Stimulated activated CD4-positive, alpha-beta T cell treated with anti-CD3 and anti-CD28 coated beads, Interleukin-12 subunit alpha, Interleukin-12 subunit beta, amount 100 ng/mL, for 4 hours (primary cell): ENCODE measurements at places on chromosomes 1 and 21.

DNA sequence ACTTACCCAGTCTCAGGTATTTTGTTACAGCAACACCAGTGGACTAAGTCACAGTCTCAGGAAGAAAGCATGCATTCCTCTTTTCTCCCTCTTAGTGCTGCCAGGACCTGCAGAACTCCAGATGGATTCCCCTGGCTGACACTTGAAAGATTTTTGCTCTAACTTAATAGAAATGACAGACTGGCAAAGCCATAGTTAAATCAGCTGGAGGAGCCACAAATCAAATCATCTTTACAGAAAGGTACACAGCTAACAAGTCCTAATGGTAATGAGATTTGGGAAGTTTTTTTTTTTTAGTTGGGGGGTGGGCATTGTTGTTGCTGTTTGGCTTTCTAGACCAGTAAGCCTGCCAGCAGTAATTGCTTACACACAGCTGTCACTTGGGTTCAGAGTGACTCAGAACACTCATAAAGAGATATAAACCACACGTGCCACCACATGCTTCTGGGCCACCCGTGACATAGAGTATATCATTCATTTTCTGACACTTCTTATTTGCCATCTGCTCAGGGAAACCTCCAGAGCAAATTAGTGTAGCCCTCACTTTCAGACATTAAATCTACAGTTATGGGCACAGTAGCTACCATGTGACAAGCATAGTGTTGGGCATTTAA, 72.4 kb downstream of the FH start:
- no peak for DNase-seq

DNA sequence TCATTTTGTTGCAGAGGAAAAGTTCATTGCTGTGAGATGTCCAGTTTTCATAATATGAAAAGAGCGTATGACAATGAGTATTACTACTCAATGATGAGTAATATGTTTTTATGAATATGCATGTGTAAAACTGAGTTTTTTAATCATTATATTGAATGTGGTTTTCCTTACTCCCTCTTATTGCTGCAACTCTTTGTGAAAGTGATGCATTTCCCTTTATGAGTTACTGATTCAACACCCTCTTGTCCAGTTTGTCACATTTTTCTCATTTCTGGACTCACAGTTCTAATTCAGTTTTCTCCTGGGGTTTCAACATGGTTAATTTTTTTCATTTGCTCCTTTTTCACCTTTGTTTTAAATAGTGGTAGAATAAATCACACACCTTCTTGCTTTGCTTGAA, 35.2 kb upstream of the KCNJ15 start:
- DNase-seq: no peak

GRCh38 chr1:12501661-12502060, 116.3 kb downstream of the DHRS3 start:
- DNase-seq: no peak

DNA sequence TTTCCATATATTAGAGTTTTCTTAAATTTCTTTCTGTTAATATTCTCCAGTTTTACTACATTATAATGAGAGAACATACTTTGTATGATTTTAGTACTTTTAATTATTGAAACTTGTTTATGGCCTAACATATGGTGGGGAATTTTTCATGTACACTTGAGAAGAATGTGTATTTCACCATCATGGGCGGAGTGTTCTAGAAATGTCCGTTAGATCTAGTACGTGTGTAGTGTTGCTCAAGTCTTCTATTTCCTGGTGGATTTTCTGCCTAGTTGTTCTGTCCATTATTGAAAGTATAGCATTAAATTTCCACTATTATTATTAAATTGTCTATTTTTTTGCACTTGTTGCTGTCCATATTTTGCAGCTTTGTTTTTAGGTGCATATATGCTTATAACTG, 64.0 kb upstream of the RGS21 start:
- no peak for DNase-seq

GRCh38 chr1:25587290-25587689, 29.3 kb upstream of the MAN1C1 start:
- no peak for DNase-seq

GRCh38 chr1:66207484-66207883, 326.5 kb upstream of the SGIP1 start:
- no peak for DNase-seq

DNA sequence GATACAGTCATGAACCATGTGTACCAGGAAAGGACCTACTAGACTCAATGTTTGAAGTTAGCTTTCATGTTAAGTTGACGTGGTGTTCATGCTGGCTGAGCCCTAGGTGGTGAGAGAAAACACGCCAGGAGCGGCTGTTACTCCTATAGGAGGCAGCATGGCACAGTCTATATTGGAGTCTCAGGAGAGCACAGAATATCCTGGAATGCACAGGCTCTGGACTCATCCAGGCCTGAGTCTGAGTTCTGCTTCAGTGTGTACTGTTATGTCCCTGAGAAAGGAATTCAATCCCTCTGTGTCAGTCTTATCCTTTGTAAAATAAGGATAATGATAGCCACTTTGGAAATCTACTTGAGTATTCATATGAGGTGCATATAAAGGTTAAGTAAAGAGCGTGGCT, 41.2 kb downstream of the DPT start:
- DNase-seq: no peak

GRCh38 chr1:97145321-97145956, 423.9 kb downstream of the PTBP2 start:
- no peak for DNase-seq

GRCh38 chr1:147169171-147169570, 3.1 kb downstream of the PRKAB2 start:
- DNase-seq: no peak

DNA sequence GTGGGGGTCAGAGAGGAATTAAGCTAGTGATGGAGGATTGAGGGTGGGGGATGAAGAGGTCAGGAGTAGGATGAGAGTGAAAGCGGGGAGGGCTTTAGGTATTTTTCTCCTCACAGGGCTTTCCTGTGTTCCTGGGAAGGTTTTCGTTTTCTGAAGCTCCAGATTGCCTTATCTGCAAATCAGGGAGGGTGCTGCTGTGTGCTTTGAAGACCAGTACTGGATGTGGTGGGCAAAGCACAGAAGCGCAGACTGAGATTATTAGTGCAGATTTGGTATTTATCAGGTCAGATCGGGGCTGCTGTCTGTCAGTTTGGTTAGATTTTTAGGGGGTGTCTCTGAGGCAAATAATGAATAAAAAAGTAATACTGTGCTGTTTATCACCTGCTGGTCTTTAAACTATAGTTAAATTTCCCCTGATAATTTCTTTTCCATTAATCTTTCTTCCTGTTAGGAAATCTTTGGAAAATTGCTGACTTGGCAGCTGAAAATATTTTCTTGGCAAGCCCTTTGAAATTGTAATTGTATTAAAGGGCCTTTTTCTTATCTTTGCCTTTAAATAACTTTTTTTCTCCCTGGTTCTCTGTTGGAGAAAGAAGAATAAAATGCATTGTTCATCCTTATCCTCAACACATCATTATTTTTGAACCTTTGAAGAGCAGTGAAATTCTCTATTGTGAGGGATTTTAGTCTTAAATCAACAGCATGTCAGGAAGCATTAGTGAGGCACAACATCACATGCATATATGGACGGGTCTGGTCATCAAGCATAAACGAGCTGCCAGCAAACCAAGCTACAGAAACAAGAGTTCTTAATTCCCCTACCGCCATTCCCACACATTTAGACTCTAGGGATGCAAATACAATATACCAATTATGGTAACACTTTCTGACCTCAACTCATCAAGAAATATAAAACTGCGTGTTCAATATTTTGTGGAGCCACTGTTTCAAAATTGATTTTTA, 139.6 kb downstream of the S1PR1 start:
- DNase-seq: no peak
